Heart right ventricle (tissue), 16 donors: ENCODE measurements at places on chromosomes 7 and 10. TPM values are rescaled to one million over a fixed set of nuclear protein-coding genes. Genes with fewer than 3 reads are reported as not detected.

Gene INSYN2A
- 0.01 TPM for polyA plus RNA-seq

Gene PNLIP
- 0.10 TPM for polyA plus RNA-seq

Gene AKR1E2
- 1.2 TPM for polyA plus RNA-seq

Gene SMO
- polyA plus RNA-seq: 1.7 TPM

GRCh38 chr10:51867956-51868355 is 168.6 kb upstream of the CSTF2T start:
- H3K4me1 ChIP-seq: no peaks in the 10 kb centered on the region
- H3K27me3 ChIP-seq: no peaks in the 10 kb centered on the region
- H3K4me3 ChIP-seq: no peak overlapping the region
- H3K27ac ChIP-seq: no peak overlapping the region

- H3K4me3 ChIP-seq: no peak overlapping the region
- no peaks in the 10 kb centered on the region for H3K27me3 ChIP-seq
- H3K36me3 ChIP-seq: no peaks in the 10 kb centered on the region
- H3K27ac ChIP-seq: no peak overlapping the region
These were observed 243.2 kb upstream of the TMEM229A start for GRCh38 chr7:124276005-124276622.

DNA sequence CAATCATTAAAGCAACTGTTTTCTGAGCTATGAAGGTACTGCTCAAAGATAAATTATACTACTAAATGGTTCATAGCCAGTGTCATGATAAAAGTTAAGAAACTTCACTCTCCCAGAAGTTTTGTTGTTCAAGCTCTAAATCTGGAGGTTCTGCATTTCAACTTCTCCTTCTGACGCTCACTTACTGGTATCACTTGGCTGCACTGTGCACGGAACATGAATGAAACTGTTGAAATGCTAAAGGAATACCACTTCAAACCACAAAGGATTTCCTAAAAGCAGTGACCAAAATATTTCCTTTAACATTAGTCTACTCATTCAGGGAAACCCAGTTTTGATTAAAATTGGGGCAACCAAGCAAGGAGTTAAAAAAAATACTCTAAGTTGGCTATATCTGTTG is 93.6 kb downstream of the UBE2H start:
- DNase-seq: no peak
- H3K27ac ChIP-seq: peak overlapping the region; percentile 87
- H3K27me3 ChIP-seq: no peaks in the 10 kb centered on the region

- no peak overlapping the region for H3K27ac ChIP-seq
- no peaks in the 10 kb centered on the region for H3K36me3 ChIP-seq
- H3K4me3 ChIP-seq: no peak overlapping the region
- peaks cover 18% of the 10 kb centered on the region for H3K4me1 ChIP-seq
- no peaks in the 10 kb centered on the region for H3K27me3 ChIP-seq
- DNase-seq: no peak
These were observed 52.5 kb upstream of the GRB10 start for GRCh38 chr7:50835156-50835555.

DNA sequence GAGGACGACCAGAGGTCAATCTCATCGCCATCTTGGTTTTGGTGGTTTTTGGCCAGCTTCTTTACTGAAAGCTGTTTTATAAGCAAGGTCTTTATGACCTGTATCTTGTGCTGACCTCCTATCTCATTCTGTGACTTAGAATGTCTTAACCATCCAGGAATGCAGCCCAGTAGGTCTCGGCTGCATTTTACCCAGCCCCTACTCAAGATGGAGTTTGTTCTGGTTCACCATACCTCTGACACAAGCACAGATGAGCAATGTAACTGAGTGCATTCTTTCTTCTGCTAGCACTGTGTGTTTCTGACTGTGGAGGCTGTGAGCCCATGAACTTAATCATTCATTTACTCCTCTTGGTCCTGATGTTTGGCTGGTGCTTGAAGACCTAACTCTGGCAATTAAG is 794.5 kb upstream of the CELF2 start:
- H3K27ac ChIP-seq: no peak overlapping the region
- DNase-seq: no peak
- H3K36me3 ChIP-seq: no peaks in the 10 kb centered on the region
- H3K27me3 ChIP-seq: no peaks in the 10 kb centered on the region

DNA sequence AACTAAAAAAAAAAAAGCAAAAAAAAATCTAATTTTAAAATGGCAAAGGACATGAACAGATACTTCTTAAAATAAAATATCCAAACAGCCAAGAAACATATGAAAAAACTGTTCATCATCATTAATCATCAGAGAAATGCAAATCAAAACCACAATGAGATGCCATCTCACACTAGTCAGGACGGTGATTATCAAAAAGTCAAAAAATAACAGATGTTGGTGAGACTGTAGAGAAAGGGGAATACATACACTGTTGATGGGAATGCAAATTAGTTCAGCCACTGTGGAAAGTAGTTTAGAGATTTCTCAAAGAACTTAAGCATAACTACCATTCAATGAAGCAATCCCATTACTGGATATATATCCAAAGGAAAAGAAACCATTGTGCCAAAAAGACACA is 30.2 kb downstream of the COBL start:
- no peaks in the 10 kb centered on the region for H3K27me3 ChIP-seq
- no peak overlapping the region for H3K27ac ChIP-seq
- DNase-seq: no peak

DNA sequence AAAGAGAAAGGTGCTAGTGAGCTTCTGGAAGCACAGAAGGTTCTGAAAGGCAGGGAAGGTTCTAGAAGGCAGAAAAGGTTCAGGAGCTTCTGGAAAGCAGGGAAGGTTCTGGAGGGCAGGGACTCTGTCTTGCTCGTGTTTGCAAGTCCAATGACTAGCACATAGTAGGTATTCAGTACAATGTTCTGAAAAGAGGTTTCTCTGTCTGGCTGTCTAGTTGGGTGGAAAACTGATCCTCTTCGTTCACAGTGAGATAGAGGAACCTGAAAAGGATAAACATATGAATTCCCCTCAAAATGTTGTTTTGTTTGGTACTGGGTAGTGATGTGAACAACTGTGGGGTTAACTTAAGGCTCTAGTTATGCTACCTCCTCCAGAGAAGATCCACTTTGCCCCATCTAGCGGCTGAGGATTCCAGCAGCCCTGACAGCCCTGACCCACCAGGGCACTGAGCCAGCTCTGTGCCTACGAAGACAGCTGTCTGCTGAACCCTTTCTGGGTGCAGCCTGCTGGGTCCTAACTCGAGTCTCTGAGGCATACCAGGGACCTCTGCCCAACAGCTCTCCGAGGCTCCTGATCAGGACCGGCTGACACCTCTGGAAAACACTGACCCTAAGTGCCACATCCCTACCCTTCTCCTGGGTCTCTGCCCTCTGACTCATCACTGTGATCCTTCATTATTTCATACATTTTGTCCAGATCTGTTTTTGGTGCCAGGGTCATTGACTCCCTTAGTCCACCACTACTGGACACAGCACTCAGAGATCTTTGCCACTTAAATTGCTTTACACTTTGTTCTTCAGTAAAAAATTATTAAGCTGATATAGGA is 15.4 kb downstream of the PTPRN2 start:
- H3K36me3 ChIP-seq: no peaks in the 10 kb centered on the region
- no peak for DNase-seq
- H3K4me3 ChIP-seq: no peak overlapping the region
- no peaks in the 10 kb centered on the region for H3K4me1 ChIP-seq

DNA sequence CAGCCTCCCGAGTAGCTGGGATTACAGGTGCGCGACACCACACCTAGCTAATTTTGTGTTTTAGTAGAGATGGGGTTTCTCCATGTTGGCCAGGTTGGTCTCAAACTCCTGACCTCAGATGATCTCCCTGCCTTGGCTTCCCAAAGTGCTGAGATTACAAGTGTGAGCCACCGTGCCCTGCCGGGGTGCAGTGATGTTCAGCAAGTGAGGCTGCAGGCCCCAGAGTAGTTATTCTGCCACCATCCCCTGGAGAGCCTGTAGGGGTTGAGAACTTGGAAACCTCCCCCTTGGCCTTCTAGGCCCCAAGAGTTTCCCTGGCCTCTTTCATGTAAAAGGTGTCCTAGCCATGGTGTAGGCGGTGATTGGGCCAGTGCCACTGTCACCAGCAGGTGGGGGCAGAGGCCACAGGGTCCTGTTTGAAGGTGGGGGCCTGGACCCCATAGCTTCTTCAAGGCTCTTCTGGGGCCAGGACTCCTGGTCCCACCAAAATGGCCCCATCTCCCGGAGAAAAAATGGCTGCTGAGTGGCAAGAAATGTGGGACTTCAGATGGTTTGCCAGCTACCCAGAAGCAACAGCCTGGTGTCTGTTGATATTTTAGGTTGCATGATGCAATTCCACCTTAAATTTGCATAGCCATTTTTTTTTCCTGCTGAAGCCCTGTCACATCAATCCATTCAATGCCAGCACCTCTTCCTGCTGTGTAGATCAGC is 25.5 kb upstream of the INMT start:
- no peak overlapping the region for H3K4me3 ChIP-seq
- H3K27ac ChIP-seq: no peak overlapping the region
- H3K27me3 ChIP-seq: no peaks in the 10 kb centered on the region
- no peaks in the 10 kb centered on the region for H3K36me3 ChIP-seq

DNA sequence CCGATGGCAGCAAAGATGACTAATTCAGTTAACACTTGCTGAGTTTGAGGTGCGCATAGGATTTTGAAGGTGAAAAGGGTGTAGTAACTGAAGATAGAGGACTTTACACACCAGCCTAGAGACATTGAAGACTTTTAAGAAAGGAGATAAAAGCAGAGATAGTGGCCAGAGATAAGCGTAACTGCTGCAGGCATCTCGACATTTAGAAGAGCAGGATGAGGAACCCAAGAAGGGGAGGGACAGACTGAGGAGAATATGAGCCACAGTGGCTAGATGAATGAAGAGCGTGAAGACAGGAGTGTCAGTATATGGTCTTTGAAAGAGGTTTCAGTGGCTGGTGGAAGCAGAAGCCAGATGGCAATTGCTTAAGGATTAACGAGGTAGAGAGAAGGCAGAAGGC is 71.6 kb downstream of the CELF2 start:
- no peaks in the 10 kb centered on the region for H3K36me3 ChIP-seq
- no peaks in the 10 kb centered on the region for H3K27me3 ChIP-seq
- DNase-seq: no peak
- no peaks in the 10 kb centered on the region for H3K4me1 ChIP-seq
- no peak overlapping the region for H3K4me3 ChIP-seq
- no peak overlapping the region for H3K27ac ChIP-seq

DNA sequence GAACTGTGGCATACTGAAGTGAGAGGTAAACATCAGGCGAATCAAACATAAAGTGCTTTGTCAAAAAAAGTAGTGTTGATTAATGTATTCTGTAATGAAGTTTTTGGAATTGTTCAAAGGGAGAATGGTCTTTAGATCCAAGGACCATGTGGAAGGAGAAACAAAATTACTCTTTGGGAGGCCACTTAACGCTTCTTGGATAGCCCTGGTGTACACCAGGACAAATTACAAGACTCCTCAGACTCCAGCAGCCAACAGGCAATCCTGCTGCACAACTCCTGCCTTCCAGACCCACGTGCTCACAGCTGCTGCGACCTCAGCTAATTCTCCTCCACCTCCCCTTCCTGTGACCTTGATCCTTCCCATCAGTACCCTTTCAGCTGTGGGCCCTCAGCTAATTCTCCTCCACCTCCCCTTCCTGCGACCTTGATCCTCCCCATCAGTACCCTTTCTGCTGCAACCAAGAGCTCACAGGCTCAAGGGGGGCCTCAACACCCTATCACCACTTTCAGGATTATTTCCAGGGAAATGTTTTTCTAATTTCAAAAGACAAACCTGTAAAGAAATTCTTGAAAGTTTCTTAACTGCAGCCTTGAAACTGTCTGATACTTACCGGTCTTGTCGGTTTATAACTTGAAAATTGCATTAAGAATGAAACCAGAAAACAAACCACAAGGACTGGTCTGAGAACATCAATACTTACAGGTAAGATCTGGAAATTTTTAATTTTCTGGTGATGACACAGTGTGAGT is 29.7 kb upstream of the DDC start:
- no peak for DNase-seq
- H3K4me3 ChIP-seq: no peak overlapping the region
- no peak overlapping the region for H3K27ac ChIP-seq
- no peaks in the 10 kb centered on the region for H3K27me3 ChIP-seq

DNA sequence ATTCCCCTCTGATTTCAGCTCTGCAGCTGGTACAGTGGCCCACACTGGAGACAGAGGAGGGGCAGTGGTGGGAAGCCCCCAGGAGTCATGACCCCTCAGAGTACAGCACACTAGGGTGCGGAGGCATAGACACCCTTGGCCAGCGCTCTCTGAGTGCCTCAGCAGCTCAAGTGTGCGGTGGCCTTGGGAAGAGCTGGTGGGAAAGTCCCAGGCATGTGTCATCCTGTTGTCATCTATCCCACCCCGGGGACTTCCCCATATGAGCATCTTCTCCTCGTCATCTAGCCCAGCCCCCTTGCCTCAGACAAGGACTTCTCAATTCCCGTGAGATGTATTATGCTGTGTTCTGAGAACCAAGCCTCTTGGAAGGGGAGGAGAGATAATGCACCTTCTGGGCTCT is 15.6 kb upstream of the PPIF start:
- no peaks in the 10 kb centered on the region for H3K27me3 ChIP-seq
- H3K4me3 ChIP-seq: no peak overlapping the region
- H3K27ac ChIP-seq: no peak overlapping the region
